Activated T-cell treated with anti-CD3 and anti-CD28 coated beads, Interleukin-2, amount 50 U/mL, for 24 hours (primary cell): ENCODE measurements at places on chromosomes 4 and X.

- peak; percentile 77 for DNase-seq
These were observed 24.8 kb downstream of the HOPX start for GRCh38 chr4:56656346-56656643.

DNA sequence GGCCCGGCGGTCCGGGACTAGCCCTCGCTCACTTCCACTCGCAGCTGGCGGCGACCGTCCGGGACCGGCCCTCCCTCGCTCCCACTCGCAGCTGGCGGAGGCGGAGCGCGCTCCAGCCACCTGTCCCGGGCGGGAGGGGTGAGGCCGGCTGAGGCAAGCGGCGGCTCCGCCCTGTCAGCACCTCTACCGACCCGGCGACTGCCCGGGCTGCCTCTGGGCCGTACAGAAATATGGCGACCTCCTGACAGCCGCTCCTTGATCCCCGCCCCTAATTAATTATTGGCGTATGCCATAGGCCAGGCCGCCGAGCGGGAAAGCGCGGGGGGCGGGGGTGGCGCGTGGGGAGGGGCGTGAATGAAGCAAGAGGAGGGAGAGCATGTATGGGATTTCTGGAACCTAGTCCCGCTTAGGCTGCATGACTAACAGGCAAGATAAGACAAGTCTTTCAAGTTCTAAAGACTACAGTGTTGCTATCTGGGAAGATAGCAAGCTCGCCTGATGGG lies at the start of gene MORC4:
TSS of gene MORC4 (minus strand) at position 200 of the 503 bp plus-strand sequence. CDS start 243 bp downstream, outside the sequence.
- DNase-seq = peak; percentile 79

GRCh38 chr4:162871990-162872389 lies 294.7 kb downstream of the NAF1 start:
- DNase-seq = no peak

- DNase-seq = no peak
These were observed 1115.5 kb downstream of the NLGN4X start for GRCh38 chrX:5113128-5113527.

- no peak for DNase-seq
These were observed 89.7 kb downstream of the ZNF718 start for GRCh38 chr4:213971-214370.

GRCh38 chr4:81538716-81539427 lies 67.2 kb upstream of the RASGEF1B start:
- DNase-seq = no peak

- DNase-seq = no peak
These were observed 41.8 kb upstream of the WDR1 start for GRCh38 chr4:10158333-10158942.

DNA sequence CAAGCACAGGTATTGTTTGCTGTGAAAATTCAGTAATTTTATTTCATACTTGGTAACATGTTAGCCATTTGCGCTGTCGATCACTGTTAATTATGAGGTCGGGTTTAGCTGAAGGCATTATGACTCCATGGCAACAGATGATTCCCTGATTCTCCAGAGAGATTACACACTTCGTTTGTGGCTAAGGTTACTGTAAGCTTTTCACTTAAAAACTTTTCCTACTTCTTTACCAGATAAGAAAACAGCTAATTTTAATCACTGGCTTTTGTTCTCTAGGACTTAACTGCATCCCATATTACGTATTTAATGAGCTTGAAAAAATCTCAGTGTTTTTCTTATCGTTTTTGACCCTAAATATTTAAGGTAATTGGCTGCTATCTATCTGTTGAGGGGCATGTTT lies 2.1 kb downstream of the GSTCD start:
- DNase-seq = no peak

GRCh38 chr4:139300431-139301112 lies 733 bp upstream of the NAA15 start:
- no peak for DNase-seq

DNA sequence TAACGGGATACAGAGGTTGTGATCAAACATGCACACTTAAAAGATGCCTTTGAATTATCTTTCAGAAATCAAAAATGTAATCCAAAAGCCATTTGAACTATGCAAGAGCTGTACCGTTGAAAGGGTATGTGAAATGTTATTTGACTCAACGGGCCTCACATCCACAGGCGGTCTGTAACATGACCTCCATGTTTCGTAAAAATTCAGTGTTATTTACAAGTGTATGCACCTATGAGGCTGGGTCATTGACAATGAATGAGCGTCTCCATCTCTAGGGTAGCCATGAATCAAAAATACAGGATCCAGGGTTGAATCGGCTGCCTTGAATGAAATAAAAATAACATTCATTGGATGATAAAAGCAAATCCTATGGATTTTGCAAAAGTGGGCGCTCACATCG lies 100.1 kb downstream of the CRLF2 start:
- no peak for DNase-seq

GRCh38 chr4:19095491-19096046 lies 1074.0 kb upstream of the LCORL start:
- DNase-seq = no peak

GRCh38 chrX:38154340-38154739 lies 66.3 kb downstream of the SRPX start:
- DNase-seq = no peak

- no peak for DNase-seq
These were observed 961 bp upstream of the NOCT start for GRCh38 chr4:139014371-139015268.

- DNase-seq = no peak
These were observed 132.6 kb downstream of the ATG4A start for GRCh38 chrX:108224218-108224617.

- DNase-seq = no peak
These were observed 317.9 kb downstream of the RAB28 start for GRCh38 chr4:13166214-13166613.

DNA sequence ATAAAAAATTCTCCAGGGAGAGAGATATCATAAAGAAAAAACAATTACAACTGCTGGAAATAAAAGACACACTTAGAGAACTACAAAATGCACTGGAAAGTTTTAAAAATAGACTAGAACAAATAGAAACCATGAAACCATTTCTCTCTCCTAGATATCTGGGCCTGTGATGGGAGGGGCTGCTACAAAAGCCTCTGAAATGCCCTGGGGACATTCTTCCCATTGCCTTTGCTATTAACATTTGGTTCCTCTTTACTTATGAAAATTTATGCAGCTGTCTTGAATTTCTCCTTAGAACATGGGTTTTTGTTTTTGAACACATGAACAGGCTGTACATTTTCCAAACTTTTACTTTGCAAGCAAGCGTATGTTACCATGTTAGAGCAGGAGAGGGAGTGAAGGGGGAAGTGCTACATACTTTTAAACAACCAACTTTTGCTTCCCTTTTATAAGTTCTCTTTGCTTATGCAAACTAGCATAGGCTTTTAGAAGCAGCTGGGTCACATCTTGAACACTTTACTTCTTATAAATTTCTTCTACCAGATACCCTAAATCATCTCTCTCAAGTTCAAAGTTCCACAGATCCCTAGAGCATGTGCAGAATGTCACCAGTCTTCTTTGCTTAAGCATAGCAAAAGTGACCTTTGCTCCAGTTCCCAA lies 47.9 kb upstream of the PACRGL start:
- no peak for DNase-seq

DNA sequence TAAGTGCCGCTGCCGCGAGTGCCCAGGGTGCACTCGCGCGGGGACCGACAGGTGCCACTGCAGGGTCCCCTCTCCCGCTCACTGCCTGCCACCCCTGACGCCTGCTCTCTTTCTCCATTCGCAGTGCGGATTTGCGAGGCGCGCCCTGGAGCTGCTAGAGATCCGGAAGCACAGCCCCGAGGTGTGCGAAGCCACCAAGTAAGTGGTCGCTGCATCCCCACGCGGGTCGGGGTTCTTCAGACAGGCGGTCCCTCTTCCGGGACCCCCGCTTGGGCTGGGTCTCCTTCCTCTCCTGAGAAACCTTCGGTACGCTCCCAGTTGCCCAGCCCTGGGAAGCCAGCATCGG lies 547 bp downstream of the GUCY1A1 start:
- DNase-seq = no peak

GRCh38 chrX:133544778-133545177 lies 129.5 kb upstream of the GPC4 start:
- DNase-seq = no peak

- no peak for DNase-seq
These were observed 54.7 kb downstream of the SLC9A6 start for GRCh38 chrX:136039968-136040367.

GRCh38 chr4:133929531-133930239 lies 271.9 kb downstream of the PABPC4L start:
- no peak for DNase-seq

DNA sequence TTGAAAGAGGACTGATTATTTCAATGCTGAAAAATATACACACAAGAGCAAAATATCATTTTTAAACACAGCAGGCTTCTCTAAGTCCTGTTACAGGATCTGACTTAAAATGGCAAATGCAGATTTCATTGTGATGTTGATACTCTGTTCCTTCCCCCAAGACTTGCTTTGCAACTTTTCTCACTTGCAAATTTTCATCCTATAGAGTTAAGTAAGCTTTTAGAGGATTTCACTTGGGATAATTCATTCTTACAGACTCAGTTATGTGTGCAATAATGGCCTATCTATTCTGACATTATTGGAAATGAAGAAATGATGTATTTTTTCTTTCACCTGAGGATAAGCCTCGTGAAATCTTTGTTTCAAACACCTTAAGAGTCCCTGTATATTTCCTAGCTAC lies 2403.2 kb downstream of the ARAP2 start:
- DNase-seq = no peak

- DNase-seq = no peak
These were observed 30.1 kb downstream of the ZRSR2 start for GRCh38 chrX:15820106-15821073.

GRCh38 chrX:48076343-48076742 lies 4.9 kb upstream of the ZNF630 start:
- DNase-seq = no peak

DNA sequence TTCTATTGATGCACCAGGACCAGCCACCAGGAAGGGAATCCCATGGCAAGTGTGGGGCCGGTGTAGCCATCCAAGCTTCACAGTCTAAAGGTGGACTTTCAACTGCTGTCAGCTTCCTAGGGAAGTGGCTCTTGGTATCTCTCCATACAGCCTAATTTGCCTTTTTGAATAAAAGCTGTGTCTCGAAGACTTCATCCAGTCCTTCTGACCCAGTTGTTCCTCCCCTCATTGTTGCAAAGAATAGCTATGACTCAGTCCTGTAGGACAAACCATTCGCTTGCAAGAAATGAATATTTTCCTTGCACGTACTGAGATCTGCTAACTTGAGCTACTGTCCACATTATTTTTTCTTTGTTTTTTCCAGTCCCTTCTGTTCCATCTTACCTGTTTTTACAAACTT lies 145.1 kb upstream of the CTSO start:
- DNase-seq = no peak

- no peak for DNase-seq
These were observed 14.5 kb downstream of the DOCK11 start for GRCh38 chrX:118510111-118510510.

DNA sequence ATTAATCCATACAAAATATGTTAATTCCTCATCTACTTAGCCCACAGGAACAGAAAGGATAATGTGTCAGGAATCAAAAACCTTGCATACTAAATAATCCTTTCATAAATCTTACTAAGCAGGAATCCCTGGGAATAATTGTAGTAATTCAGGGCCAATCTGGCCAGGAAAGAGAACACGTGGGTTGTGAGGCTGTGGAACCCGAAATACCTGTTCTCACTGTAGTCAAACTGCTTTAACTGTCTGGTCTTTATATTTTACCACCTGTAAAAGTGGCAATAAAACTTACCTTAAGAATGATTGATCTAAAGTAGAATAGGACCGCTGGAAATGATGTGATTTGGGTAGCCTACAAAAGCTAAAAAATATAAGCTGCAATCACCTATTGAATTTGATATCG lies 1620.9 kb downstream of the STIM2 start:
- no peak for DNase-seq

- no peak for DNase-seq
These were observed 48.5 kb downstream of the TSPAN5 start for GRCh38 chr4:98609934-98610333.

- DNase-seq = no peak
These were observed 89.6 kb downstream of the C4orf51 start for GRCh38 chr4:145769450-145770037.

- DNase-seq = no peak
These were observed 42.7 kb downstream of the KIF4A start for GRCh38 chrX:70332600-70332999.

GRCh38 chr4:87950936-87951511 lies 24.5 kb upstream of the SPP1 start:
- no peak for DNase-seq

GRCh38 chr4:14028862-14029261 lies 401.3 kb upstream of the BOD1L1 start:
- no peak for DNase-seq

GRCh38 chr4:17027495-17027894 lies 129.1 kb upstream of the LDB2 start:
- no peak for DNase-seq

GRCh38 chr4:69823048-69823447 lies 36.9 kb downstream of the SULT1E1 start:
- no peak for DNase-seq

DNA sequence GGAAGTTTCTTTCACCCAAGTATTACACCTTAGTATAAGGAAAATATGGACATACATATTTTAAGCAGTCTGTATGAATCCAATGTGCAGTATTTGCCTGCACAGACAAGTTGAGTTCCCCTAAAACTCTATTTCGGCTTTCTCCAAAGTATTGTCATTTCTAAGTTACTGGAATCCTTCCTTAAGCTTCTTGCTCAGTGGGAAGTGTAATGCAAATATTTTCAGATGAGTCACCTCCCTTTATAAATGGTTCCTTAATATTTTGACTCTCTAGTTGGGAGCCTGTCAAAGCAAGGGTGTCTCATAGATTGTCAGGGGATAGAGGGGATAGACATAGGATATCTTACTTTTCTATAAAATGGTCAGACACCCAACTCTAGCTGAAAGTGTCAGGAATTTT lies 178.6 kb downstream of the NAA11 start:
- DNase-seq = no peak

GRCh38 chr4:109912706-109913595 lies at the start of gene EGF:
TSS of gene EGF (plus strand) at chr4:109912883. CDS start at chr4:109913336, 453 bp downstream.
- DNase-seq = no peak

- DNase-seq = no peak
These were observed 24.3 kb downstream of the PSAPL1 start for GRCh38 chr4:7410446-7410845.

DNA sequence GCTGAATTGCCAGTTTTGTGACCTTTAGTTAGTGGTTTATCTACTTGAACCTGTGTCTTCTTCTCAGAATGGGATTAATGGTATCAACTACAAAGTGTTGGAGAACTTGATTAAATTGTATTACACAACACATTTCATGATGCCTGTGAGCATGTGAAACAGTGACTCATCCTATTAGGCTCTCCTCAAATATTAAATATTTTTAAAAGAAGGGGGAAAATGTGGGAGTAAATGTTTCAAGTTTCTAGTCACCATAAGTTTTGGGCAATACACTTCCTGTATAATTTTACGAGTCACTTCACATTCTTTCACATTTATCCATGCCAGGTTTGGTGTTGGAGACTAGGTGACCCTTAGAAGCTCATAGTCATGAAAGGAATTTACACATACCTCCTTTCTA lies 147.0 kb downstream of the HS3ST1 start:
- no peak for DNase-seq

- DNase-seq = no peak
These were observed 543.8 kb upstream of the DIAPH2 start for GRCh38 chrX:96140796-96141195.

GRCh38 chr4:8706216-8707044 lies 113.9 kb downstream of the CPZ start:
- DNase-seq = peak; percentile 2
